ENCODE measurements at places on chromosomes 3 and 15.

DNA sequence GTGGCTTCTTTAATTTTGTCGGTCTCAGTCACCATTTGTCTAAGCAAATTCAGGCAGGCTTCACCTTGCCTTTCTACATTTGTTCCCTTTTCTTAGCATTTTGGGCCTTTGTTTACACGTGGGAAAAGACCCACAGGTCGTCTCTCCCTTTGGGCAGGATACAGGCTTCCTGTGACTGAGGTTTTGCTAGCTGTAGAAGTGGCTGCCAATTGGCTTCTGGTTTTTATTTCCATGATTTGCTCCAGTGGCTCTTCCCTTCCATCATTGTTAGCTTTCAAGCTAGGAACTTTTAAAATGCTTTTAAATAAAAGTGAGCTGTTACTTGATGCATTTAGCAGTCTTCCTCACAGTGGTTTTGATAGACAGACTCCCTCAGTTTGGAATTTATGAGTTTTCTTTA is 37.3 kb downstream of the MLH1 start:
- DNase-seq, result no peak

DNA sequence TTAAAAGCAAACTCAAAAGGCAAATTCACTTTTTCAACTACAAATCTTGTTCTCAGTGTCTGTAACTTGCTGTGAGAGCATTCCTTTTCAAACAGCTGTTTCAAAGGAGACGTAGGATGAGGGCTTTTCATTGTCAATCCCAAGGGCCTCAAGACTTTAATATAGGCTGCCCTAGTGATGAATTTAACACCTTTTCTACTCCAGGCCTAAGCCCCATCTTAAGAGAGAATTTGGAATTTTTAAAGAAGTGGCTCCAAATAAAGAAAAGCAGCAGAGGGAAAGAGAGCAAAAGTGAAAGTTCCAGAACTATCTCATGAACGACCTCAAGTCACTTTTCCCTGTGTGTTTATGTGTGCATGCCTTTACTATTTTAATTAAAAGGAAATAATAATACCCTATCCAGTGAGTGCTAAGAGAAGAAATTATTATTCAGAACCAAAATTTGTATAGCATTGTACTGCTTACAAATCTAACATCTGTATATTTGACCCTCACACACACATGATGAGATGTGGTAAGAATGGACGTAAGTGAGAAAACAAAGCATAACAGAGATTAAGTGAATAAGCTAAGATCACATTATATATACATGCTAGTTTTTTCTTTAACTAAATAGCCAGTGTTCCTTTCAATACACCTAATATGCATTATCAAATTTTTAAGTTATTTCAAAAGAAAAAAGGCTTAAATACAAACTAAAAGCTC is 196.4 kb downstream of the VGLL3 start:
- no peak for DNase-seq

GRCh38 chr3:45923755-45924154 is 19.5 kb upstream of the CXCR6 start:
- DNase-seq, result no peak

DNA sequence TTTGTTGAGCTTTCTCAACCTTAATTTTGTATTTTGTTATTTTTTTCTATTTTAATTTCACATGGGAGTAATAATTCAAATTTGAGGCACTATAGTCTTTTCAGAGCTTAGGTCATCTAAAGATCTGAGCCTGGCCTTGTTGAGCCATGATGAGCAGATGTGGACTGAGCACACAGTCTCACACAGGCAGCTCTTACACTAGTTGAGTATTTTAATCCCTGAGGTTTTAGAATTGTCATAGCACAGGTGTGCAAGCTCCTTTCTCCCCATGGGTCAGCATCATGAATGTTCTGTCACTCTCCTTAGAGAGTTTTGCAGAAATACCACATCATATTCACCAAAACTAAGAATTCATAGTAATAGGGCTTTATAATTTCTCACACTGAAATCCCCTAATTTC is 4.9 kb downstream of the ZBTB38 start:
- DNase-seq, result no peak

DNA sequence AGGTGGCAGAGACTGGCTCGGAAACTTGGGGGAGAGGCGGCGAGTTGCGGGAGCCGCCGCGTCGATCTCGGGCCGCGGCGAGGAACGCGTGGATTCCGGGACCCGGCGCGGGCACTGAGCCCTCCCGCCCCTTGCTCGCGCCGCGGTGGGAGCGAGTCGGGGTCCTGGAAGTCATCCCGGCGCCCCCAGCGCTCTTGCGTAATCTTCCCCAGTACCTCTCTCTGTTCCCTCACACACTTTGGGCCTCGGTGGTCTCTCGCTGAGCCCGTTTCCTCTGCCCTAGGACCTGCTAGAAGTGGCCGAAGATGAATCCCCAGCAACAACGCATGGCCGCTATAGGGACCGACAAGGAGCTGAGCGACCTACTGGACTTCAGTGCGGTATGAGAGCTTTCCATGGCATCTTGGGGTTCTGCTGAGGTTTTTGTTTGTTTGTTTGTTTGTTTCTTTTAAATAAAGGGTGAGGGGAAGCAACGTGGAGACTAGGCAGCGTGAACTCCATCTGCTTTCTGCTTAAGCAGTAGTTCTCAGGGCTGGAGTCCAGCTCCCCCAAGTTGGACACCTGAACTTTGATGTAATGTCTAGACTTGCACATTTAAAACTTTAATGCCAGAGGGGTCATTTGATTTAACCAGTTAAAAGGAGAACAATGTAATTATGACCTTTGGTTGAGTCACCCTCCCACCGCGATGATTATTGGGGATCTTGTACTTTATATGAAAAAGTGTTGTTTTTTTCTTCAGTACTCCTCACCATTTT is 1.3 kb downstream of the TCF12 start:
- DNase-seq, result no peak

DNA sequence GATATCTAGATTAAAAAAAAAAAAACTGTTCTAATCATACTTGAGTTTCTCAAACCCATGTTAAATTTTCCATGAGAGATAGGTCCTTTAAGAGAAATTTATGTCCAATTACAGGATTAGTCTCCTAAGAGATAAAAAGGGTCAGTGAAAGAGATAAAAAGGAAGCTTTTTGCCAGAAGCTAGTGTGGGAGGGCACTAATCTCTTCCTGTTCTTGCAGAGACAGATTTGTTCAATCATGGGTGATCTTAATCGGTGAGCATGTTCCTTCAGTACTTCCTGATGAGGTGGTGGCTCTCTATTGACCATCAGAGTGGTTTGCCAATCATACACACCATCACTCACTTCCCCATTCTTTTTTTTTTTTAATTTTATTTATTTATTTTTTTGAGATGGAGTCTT is 16.9 kb upstream of the LPP start:
- no peak for DNase-seq

GRCh38 chr3:143902210-143902609 is 53.9 kb upstream of the SLC9A9 start:
- no peak for DNase-seq

GRCh38 chr3:177689869-177690268 is 492.6 kb upstream of the TBL1XR1 start:
- DNase-seq, result no peak

DNA sequence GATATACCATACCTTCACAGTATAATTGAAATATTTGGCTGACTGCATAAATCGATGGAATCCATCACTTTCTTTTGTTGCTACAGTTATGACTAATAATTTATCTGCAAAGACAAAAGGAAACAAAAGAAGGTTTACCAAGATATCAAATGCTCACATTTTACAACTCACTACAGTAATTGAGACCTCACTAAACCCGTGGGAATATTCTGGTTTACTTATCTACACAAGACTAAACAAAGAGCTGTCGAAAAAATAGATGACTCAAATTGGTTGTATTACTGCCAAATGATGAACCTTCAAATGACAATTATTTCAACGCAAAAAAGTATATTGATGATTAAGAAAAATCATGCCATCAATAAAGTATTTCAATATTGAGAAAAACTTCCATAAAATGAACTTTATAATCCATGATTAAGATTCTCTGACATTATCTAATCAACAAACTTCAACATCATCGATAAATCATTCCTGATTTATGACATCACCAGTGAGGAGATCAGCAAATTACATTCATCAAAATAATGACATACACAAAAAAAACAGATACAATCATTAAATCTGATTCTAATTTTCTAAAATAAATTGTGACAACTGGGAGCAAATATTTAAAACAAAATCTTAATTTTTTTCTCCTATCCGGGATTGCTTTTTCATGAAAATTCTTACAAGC is 36.7 kb downstream of the PLOD2 start:
- DNase-seq, result no peak

DNA sequence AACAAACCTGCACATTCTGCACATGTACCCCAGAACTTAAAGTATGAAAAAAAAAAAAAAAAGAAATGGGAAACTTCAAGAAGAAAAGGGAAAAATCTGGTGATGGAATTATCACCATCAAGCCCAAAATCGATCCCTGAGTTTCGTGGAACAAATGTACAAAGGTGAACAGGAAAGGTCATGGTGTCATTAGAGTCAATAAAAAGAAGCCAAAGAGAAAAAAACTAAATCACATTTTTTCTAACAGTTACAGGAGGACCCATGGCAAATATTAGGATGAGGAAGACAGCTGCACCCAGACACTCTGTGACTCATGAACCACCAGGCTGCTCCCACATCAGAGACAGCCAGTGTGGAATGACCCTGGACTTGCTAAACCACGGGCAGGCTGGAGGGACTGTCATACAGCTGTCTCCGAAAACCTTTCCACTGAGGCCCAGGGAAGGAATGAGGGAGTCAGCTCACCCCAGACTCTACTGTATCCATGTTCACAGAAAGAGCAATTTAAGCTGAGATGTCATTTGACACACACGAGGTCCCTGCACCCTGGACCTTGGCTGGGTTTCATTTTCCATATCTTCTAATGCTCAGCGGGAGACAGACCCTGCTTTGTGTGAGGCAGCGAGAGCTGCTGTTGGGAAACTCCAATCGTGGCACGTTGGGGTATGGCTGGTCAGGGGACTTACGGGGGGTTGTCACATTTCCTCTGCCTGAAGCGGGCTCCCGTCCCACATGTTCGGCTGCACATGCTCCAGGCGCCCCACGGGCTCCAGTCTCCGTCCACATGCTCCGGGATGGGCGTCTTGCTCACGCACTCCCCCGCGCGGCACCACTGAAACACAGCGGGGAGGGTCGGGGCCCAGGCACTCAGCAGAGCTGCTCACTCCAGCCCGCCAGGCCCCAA is 210.2 kb downstream of the ADAMTS17 start:
- no peak for DNase-seq

DNA sequence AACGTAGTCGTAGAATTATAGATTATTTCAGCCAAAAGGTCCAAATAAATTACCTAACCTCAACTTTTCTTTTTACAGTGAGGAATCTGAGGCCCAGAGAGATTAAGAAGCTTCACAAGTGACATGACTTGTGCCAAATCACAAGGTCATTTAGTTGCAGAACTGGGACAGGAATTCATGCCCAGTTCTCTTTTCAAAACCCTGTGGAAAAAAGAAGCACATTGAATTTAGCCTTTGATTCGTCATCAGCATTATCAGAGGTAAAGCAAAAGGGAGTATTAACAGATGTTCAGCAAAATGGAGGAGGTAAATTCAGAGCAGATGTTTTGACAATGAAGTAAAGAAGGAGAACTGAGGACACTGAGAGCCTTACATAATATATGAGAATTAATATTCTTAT is 4.5 kb downstream of the SERPINI2 start:
- no peak for DNase-seq

- no peak for DNase-seq
Measured at GRCh38 chr3:88957711-88958439, 149.5 kb upstream of the EPHA3 start.

DNA sequence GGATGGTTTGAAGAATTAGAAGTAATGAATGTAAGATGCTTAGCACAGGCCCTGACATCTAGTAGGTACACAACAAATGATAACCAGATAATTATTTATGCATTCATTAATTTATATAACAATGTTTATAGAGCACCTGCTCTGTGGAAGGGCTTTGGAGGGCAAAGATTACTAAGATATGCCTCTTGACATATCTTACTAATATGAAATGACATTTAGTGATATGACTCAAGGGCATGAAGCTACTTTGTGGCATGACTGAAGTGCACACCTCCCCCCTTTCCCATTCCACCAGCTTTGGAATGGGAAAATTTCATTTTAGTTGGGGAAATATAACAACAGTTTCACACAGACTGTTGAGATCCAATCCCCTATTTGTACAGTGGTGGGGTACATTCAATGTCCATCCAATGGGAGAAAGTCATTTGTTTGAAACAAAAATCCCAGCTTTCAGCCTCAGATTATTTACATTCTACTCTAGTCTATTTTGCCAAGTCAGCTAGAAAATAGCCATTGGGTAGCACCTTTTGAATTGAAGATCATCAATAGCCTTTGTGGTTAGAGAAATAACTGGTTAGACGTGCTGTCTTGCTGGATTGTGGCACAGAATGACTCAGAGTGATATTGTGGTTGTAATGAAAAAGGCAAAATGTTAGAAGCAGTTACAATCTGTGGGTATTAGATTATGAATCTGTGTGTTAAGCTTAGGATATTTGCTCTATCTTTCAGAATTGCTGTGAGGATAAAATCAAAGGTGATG is 72.9 kb downstream of the MOBP start:
- no peak for DNase-seq

GRCh38 chr15:26580943-26581342 is 191.9 kb downstream of the GABRB3 start:
- no peak for DNase-seq

- no peak for DNase-seq
Measured at GRCh38 chr3:53675022-53675697, 171.1 kb downstream of the CHDH start.

DNA sequence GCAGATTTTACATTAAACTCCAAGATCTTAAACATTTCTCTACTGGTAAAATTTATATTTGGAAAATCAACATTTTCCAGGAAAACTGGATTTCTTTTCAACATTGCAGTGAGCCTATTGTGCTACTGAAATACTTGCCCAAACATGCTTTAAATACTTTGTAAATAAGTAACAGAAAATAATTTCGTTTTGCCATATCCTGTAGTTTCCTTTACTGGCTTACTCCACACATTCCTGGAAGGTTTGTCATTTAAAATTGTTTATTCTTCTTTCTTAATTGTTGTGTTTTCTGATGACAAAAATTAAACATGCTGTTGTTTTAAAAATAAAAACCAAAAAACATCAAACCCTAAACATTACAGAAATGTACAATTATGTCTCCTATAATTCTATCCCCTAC is 22.0 kb downstream of the ACAD11 start:
- DNase-seq, result no peak

GRCh38 chr3:123124971-123125370 is 58.1 kb downstream of the PDIA5 start:
- DNase-seq, result no peak

DNA sequence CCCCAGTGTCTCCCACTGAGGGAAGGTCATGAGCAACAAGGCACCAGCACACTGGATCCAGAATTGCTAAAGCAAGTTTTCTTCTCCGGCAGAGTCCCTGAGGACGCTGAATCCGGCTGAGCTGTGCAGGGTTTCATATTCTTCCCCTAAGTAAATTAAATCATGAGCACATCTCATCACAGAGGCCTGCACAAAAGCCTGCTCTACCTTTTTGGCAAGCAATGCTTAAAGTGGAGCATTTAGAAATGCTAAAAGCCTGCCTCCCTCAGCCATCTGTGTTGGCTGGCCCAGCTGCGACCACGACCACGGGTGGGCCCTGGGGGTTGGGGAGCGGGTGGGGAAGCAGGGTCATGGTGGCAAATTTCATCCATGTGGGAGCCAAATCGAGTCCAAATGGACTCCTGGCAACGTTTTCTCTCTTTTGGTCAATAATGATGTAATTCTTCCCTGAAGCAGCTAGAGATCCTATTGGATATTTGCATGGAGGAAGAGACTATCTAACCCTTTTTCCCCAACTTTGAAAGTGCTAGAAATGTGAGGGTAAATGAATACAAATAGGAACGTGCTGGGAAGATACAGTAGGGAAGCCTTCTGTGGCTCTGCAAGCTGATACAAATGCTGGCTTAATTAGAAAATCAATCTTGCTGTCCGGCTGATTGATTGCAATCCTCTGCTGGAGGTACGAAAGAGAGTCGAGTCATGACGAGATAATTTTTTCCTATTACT is 532.8 kb upstream of the TBL1XR1 start:
- no peak for DNase-seq

All from activated CD8-positive, alpha-beta memory T cell treated with anti-CD3 and anti-CD28 coated beads for 4 hours (primary cell).